ENCODE measurements at places on chromosomes 13 and 19.

DNA sequence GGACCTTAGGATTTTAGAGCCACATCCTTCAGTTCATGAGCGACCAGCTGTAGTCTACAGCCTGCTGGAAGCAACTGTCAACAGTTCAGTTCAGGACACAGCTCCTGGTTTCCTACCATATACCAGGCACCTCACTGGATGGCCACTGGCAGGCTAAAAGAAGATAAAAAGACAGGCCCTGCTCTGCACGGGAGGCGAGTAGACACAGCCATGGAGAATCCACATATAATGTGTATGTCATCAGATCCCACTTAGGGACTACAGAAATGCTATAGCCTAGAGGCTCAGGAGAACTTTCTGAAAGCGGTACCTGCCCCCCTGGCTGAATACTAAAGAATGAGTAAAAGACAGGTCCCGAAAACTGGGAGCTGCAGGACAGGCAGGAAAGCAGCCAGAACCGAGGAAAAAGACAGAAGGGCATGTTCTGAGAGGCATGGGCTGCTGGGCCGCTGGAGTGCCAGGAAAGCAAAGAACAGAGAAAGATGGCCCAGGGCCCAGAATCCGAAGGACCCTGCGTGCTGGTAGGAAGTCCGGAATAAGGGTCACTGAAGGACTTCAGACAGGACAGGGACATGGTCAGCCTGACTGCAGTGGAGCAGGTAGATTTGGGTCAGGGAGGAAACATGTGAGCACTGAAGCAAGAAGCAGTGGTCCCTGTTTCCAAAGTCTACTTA is 23.5 kb downstream of the DZIP1 start:
- no peak for DNase-seq

- DNase-seq = no peak
Measured at GRCh38 chr19:16661480-16662034, 618 bp downstream of the TMEM38A start.

DNA sequence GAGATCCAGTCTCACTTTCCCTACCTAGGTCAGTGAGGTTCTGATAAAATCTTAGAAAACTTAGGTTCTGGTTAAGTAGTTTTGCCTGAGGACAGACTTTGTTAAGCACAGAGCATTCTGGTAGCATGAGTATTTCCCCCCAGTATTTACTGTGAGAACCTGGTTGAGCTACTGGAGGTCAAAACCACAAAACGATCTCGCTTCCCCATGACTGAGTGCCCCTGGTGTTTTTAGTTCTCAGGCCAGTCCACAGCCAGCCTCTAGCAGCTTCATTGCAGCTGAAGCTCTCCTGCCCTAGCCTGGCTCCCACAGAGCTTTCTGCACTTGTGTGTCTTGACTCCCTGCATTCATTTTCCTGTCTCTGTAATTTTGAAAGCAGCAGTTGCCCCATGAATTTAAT is 1138.2 kb downstream of the UQCRFS1 start:
- DNase-seq = no peak

DNA sequence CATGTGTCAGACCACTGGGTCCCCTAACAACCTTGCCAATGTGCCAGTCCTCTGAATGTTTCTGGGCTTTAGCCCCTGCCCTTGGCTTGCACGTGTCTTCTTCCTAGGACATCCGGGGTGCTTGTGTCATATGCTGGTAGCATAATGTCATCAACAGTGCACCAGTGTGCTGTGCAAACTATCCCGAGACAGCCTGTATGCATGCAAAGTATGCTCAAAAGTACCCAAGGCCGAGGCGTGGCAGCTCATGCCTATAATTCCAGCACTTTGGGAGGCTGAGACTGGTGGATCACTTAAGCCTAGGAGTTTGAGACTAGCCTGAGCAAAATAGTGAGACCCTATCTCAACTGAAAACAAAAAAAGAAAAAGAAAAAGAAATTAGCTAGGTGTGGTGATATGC is 20.8 kb upstream of the C19orf12 start:
- no peak for DNase-seq

GRCh38 chr19:33405553-33406461 is 32.3 kb downstream of the CEBPG start:
- no peak for DNase-seq

Data from activated T-cell treated with anti-CD3 and anti-CD28 coated beads for 1 hour (primary cell).